Endothelial cell of coronary artery (primary cell): ENCODE measurements at places on chromosomes 4 and X. TPM values are rescaled to one million over a fixed set of nuclear protein-coding genes. Genes with fewer than 3 reads are reported as not detected.

The MAD2L1 gene
- 11.5 and 25.0 TPM in 2 replicates for total RNA-seq

The OPN1MW gene
- total RNA-seq = not detected in 2 replicates

The SULT1B1 gene
- total RNA-seq = 55.9 and 63.3 TPM in 2 replicates

The HMX1 gene
- not detected in 2 replicates for total RNA-seq

The LONRF3 gene
- total RNA-seq = 6.2 and 6.5 TPM in 2 replicates

The WDR19 gene
- 17.4 and 24.4 TPM in 2 replicates for total RNA-seq

The MAGED4 gene
- total RNA-seq = 7.1 and 10.5 TPM in 2 replicates

The MAGEB10 gene
- total RNA-seq = not detected in 2 replicates

The SSX1 gene
- total RNA-seq = not detected in 2 replicates

The ACE2 gene
- total RNA-seq = 0.19 TPM in 1 of 2 replicates, not detected in the other

The MAEA gene
- total RNA-seq = 63.3 and 69.7 TPM in 2 replicates

The AKAP4 gene
- not detected in 2 replicates for total RNA-seq

The PGAM4 gene
- total RNA-seq = not detected in 2 replicates

The MTTP gene
- 0.09 TPM in 1 of 2 replicates, not detected in the other for total RNA-seq

The RAI2 gene
- 0.09 TPM in 1 of 2 replicates, not detected in the other for total RNA-seq

The DCLK2 gene
- 1.8 and 2.2 TPM in 2 replicates for total RNA-seq

The CACNA1F gene
- total RNA-seq = under 0.01 TPM in 1 of 2 replicates, not detected in the other

The FGF5 gene
- total RNA-seq = 1.7 and 3.5 TPM in 2 replicates

The NAP1L5 gene
- total RNA-seq = 4.1 and 6.3 TPM in 2 replicates

The NSUN7 gene
- under 0.01 TPM in 1 of 2 replicates, not detected in the other for total RNA-seq

The PAGE2 gene
- total RNA-seq = not detected in 2 replicates

The RASSF6 gene
- not detected in 2 replicates for total RNA-seq

The ETDB gene
- not detected in 2 replicates for total RNA-seq

The CT45A1 gene
- not detected in 2 replicates for total RNA-seq

The TMSB15A gene
- total RNA-seq = 0.75 and 2.8 TPM in 2 replicates

The RGN gene
- 0.27 and 0.66 TPM in 2 replicates for total RNA-seq

The KCTD8 gene
- under 0.01 TPM in 1 of 2 replicates, not detected in the other for total RNA-seq

The CXCL10 gene
- total RNA-seq = 0.09 TPM in 2 replicates

The RPA4 gene
- total RNA-seq = 1.3 and 1.4 TPM in 2 replicates

The NSG1 gene
- total RNA-seq = 17.8 and 47.9 TPM in 2 replicates

The SPANXN4 gene
- total RNA-seq = not detected in 2 replicates

The RAB41 gene
- not detected in 2 replicates for total RNA-seq

The C4orf17 gene
- total RNA-seq = not detected in 2 replicates

The PRICKLE3 gene
- 3.4 and 6.5 TPM in 2 replicates for total RNA-seq

The PRKG2 gene
- 0.09 TPM in 1 of 2 replicates, not detected in the other for total RNA-seq

The TMPRSS11E gene
- not detected in 2 replicates for total RNA-seq

The SPATA18 gene
- total RNA-seq = 6.7 and 9.5 TPM in 2 replicates

The HPGD gene
- total RNA-seq = 0.19 TPM in 1 of 2 replicates, not detected in the other
